PC-3 (cell line): ENCODE measurements at places on chromosomes 2 and 18. TPM values are rescaled to one million over a fixed set of nuclear protein-coding genes. Genes with fewer than 3 reads are reported as not detected.

- no peak for DNase-seq
Measured at GRCh38 chr2:152483276-152484063, 148.5 kb downstream of the FMNL2 start.

GRCh38 chr2:36650031-36650829 lies 46.3 kb upstream of the VIT start:
- DNase-seq: peak; percentile 83

- DNase-seq: no peak
Measured at GRCh38 chr2:212958133-212958532, 193.3 kb downstream of the IKZF2 start.

DNA sequence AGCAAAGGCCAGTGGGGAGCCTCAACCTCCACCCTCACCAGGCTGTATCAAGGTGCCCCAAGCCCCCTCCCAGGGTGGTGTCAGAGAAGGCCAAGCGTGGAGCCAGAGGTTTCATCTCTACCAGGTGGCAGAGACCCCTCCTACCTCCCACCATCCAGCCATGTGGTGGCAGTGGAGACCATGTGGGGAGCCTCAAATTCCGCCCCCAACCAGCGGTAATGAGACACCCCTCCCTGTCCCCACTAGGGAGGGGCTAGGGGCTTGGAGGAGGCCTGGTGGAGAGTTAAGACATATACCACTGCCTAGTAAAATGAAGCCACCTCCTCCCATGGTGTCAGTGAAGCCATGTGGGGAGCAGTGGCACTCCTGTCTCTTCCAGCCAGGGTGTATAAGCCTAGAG lies 24.4 kb upstream of the YPEL5 start:
- DNase-seq: no peak

GRCh38 chr2:142873831-142874287 lies 3.6 kb upstream of the KYNU start:
- DNase-seq: no peak

GRCh38 chr2:115084446-115084845 lies 642.0 kb downstream of the DPP10 start:
- no peak for DNase-seq

GRCh38 chr2:241000831-241001321 lies 2.5 kb downstream of the SNED1 start:
- no peak for DNase-seq

GRCh38 chr2:207831584-207832248 lies 62.0 kb upstream of the FZD5 start:
- no peak for DNase-seq

DNA sequence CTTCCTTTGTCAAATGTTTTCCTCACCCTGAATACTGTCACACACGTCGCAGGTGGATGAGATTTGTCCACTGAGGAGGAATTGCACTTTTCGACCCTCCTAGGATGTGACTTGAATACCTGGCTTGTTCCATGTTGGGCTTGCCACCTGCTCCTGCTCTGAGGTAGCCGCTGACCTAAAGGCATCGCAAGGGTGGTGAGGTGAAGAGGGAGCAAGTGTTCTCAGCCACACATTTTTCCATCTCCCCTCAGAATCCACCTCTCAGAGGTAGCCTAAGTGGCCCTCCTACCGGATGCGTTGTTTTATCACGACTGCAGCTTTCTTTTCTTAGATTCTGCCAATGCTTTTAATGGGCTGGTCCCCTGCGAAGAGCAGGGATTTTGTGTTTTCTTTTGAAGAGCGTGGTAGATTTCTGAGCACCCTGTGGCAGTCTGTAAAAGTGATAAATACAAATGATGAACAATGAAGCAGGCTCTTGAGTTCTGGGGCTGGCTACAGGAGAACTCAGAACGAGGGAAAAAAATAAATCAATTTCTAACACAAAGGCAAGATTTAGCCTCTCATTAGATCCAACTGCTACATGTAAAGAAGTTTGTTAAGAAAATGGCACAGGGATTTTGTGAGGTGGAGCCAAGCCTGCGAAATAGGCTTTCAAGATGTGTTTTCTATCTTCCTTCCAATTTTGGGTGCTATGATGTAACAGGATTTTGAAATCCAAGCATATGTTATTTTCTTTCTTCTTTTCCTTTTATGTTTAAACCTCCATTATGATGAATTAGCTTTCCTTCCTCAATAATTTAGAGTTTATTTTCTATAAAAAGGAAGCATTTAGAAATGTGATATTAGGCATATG lies 386.7 kb downstream of the TGIF1 start:
- DNase-seq: no peak

- DNase-seq: no peak
Measured at GRCh38 chr2:230634146-230634545, 78.5 kb upstream of the CAB39 start.

GRCh38 chr2:25050128-25050527 lies 8.3 kb downstream of the EFR3B start:
- DNase-seq: no peak

PRKCE gene
- 4.4 and 7.0 TPM in 2 replicates for total RNA-seq

PLEK gene
- not detected in 2 replicates for total RNA-seq

SRBD1 gene
- total RNA-seq: 19.8 and 20.8 TPM in 2 replicates

PDIA6 gene
- total RNA-seq: 350 and 351 TPM in 2 replicates

IL36RN gene
- 0.36 TPM in 1 of 2 replicates, not detected in the other for total RNA-seq

ERMN gene
- not detected in 2 replicates for total RNA-seq

BIN1 gene
- total RNA-seq: 58.9 and 77.5 TPM in 2 replicates

GPBAR1 gene
- 0.18 TPM in 1 of 2 replicates, not detected in the other for total RNA-seq

XDH gene
- total RNA-seq: 0.06 and 0.91 TPM in 2 replicates
